ENCODE measurements at places on chromosomes 7 and 10.

- ATAC-seq = no peak
Measured at GRCh38 chr7:146960773-146961391, 844.3 kb downstream of the CNTNAP2 start.

- ATAC-seq = no peak
Measured at GRCh38 chr10:76302961-76303630, 871.7 kb downstream of the LRMDA start.

- ATAC-seq = peak; percentile 55
Measured at GRCh38 chr10:21496343-21497176, 28.9 kb downstream of the SKIDA1 start.

DNA sequence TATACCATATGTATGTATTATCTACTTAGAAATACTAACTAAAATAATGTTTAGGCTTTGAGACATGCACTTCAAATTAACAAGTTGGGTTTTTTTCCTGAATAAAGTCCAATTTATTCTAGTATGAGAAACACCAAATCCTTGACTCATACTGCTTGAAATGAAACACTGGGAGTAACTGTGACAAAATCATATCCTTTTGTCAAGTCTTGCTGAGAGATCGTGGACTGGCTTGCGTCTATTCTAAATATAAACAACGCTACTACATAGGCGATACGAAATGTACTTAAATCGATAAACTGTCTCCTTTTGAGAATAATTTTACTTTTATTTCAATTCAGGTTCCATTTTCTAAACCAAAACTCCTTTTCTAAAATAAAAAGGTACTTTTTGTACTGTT is 16.3 kb downstream of the SMURF1 start:
- ATAC-seq = no peak

- no peak for ATAC-seq
Measured at GRCh38 chr10:683448-684071, 5.9 kb downstream of the DIP2C start.

All from activated CD4-positive, CD25-positive, alpha-beta regulatory T cell treated with anti-CD3 and anti-CD28 coated beads, Interleukin-2, amount 50 U/mL, for 24 hours (primary cell).